ENCODE measurements at places on chromosomes 2 and 18.

- peak; percentile 15 for DNase-seq
These were observed 298.3 kb downstream of the TDRD15 start for GRCh38 chr2:21422050-21422449.

- peak; percentile 81 for DNase-seq
These were observed 8.3 kb downstream of the TM4SF20 start for GRCh38 chr2:227370791-227371312.

- no peak for DNase-seq
These were observed 122.2 kb downstream of the FSHR start for GRCh38 chr2:49032126-49032525.

DNA sequence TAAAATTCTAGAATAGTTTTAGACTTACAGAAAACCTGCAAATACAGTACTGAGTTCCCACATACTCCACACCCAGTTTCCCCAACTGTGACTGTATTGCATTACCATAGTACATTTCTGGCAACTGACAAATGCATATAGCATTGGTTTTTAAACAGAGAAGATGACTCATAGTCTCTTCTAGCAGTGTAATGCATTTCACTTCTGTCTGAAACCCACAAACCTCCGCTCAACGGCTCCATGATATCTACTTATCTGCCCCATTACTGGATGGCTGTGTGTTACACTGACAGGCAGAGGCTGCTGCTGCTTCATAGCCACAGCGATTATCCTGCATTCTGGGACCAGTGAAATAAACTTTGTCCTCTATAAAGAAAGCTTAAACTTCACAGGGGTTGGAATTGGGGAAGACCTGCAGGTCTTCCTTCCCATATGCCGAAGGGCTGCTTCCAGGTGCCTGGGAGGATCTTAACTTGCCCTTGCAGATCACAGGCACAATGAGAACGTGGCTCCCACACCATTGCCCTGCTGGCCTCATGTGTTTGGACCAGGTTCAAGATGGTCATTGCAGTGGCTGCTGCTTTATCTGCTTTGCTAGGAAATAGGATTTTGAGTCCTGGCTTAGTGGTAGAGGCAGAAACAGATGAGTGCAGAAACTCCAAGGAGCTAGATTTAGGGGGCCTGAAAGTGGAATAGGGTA lies 742.6 kb upstream of the HS6ST1 start:
- DNase-seq, result peak; percentile 3

GRCh38 chr2:43020990-43021669 lies 205.3 kb downstream of the ZFP36L2 start:
- no peak for DNase-seq

DNA sequence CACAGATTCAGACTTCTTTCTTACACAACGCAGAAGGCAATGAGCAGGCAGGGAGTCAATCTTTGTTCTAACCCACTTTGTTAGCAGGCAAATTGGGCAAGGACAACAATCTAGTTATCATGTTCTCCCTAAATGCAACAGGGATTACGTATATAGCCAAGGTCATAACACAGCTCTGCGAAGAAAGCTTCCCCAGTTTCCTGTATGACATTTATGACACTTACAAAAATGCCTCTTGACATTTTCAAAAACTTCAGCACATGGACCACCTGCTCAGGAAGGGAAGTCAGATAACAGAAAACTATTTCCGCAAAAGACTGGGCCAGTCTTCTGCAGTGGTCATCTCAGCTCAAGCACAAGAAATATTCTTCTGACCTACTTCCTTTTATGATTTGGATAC lies 106.1 kb downstream of the IRS1 start:
- DNase-seq, result no peak

DNA sequence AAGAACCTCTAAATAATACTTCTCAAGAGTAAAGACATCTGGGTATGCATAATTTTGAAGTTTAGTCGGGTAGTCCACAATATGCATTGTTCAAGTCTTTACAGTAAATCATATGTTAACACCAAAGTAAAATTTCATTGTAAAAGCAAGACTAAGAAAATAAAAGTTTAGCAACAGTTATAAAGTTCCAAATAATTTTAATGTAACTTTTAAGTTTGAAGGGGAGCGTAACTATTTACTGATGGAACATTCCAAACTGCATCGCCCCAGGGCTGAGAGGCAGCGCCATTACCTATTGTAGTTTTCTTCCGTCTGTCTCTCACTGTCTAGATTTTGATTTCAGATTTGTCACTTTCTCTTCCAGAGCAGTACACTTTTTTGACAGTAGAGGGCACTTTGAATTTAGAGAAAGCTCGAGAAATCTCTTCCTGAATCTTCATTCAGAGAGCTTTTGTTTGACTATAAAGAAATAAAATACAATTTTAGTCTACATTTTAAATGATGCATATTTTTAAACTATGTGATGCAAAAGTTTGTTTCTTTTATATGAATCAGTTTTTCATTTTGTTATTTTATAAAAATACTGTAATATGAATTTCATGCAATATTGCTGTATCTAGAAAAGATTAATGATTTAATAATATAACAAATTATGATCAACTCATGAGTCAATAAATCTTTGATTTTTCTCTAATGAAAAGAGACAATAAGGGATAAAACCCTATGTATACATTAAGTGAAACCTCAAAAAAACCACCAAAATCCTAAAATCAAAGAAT lies 389.8 kb downstream of the FIGN start:
- peak; percentile 78 for DNase-seq

GRCh38 chr2:105935063-105935462 lies 190.4 kb downstream of the NCK2 start:
- no peak for DNase-seq

- DNase-seq, result peak; percentile 80
These were observed 41.4 kb downstream of the PRKD3 start for GRCh38 chr2:37283207-37283606.

GRCh38 chr2:84486441-84487115 lies 27.5 kb upstream of the SUCLG1 start:
- no peak for DNase-seq

DNA sequence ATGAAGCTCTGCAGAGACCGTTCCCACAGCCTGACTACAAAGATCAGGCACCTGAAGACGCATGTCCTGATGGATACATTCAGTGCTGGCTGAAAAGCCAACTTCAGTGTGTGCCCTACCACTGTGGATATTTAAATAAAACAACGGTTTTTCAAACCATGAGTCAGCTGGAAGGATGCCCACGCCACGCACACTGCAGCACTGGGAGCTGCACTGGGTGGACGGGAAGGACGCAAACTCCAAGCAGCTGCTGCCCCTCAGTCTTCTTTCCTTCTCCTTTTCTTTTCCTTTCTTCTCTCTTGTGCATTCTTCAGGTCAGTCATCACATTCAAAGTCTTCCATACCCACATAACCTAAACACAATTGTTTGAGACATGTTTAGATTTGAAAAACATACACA lies 7.9 kb downstream of the TMEM18 start:
- peak; percentile 68 for DNase-seq

DNA sequence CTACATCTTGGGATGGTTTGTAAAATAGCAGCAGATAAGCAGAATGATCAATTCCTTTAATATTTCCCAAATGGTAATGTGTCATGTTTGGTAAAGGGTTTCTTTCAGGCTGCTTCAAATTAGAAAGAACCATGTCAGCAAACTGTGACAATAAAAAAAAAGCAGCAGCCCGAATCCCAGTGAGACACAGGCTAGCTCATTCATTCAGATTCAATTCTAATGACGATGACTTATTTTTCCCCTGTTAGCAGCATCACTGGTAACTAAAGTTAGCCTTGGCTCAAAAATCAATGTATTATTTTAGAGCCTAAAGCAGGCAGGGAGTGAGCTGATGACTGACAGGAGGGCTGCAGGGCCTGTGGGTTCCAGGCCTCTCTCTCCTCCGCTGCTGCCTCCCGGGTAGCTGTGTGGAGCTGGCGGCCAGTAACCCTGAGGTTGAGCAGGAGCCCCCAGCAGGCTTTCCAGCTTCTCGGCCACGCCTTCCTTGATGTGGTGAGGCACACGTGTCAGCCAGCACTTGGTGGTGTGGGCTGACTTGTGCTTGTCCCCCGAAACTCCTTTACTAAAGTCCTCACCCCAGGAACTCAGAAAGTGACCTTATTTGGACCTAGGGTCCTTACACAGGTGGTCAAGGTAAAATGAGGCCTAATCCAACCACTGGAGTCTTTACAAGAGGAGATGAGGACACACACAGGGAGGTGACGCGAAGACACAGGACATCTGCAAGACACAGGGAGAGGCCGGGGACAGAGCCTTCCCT lies 120.5 kb upstream of the HS6ST1 start:
- no peak for DNase-seq

DNA sequence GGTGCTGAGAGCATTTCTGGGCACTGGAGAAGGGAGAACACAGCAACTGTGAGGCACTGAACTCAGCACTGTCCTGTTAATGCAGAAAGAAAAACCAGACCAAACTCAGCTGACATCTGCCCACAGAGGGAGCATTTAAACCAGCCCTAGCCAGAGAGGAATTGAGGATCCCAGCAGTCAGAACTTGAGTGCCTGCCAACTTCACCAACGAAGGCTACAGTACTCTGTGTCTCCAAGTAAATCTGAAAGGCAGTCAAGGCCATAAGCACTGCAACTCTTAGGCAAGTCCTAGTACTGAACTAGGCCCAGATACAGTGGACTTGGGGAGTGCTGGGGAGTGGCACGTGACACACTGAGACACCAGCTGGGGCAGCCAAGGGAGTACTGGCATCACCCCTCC lies 176.2 kb upstream of the ZC3H15 start:
- DNase-seq, result no peak

- DNase-seq, result peak; percentile 53
These were observed 484.2 kb upstream of the NRP2 start for GRCh38 chr2:205198140-205198525.

- peak; percentile 53 for DNase-seq
These were observed 92.2 kb upstream of the DSEL start for GRCh38 chr18:67608615-67609273.

DNA sequence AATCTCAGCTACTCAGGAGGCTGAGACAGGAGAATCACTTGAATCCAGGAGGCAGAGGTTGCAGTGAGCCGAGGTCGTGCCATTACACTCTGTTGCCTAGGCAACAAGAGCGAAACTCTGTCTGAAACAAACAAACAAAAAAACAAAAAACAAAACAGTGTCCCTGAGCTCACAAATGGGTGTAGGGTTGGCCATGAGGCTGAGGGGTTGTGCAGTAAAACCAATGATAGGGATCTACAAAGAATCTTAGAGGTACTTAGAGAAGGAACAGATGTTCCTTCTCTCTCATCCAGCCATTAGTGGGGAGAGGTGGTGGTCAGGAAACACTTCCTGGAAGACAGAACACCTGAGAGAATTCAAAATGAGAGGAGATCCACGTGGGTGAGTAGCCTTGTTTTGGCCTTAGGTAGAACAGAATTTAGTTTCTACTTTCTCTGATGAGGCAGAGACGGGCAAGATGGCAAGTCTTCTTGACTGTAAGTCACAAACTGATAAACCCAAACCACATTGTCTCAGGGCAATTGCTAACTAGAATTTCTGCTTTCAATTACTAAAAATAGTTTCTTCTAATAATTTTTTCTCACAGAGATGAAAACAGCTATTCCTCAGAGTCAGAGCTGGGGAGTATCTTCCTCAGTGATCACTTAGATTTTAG lies 61.5 kb upstream of the PPM1B start:
- no peak for DNase-seq

GRCh38 chr2:205702576-205702975 lies 20.3 kb downstream of the NRP2 start:
- DNase-seq, result peak; percentile 39

DNA sequence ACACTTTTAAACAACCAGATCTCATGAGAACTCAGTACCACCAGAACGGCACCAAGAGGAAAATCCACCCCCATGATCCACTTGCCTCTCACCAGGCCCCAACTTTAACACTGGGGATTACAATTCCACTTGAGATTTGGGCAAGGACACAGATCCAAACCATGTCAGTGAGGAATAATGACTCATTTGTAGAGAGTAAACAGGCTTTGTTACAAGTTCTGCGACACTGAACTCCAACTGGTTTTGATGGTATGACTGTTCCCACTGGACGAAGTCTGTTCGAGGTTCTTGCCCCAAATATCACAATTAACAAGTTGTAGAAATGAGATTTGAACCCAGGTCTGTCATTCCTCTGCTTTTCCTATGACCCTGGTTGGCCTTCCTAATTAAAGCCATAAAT lies 718.1 kb upstream of the ID2 start:
- no peak for DNase-seq

DNA sequence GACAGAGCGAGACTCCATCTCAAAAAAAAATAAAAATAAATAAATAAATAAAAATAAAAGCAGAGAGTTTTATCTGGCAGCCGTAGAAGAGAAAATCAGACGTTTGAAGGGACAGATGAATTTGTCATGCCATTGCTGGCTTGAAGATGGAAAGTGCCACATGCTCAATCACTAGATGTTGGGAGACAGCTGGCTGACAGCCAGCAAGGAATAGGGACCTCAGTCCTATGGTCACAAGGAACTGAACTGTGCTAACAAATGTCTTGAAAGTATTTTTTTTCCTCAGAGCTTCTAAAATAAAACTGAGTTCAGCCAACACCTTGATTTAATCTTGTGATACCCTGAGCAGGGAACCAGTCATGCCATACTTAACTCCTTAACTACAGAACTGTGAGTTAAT lies 65.4 kb downstream of the DTNA start:
- no peak for DNase-seq

GRCh38 chr2:105763076-105763475 lies 18.4 kb downstream of the NCK2 start:
- DNase-seq, result no peak

- no peak for DNase-seq
These were observed 55.6 kb downstream of the INPP5D start for GRCh38 chr2:233115741-233116140.

DNA sequence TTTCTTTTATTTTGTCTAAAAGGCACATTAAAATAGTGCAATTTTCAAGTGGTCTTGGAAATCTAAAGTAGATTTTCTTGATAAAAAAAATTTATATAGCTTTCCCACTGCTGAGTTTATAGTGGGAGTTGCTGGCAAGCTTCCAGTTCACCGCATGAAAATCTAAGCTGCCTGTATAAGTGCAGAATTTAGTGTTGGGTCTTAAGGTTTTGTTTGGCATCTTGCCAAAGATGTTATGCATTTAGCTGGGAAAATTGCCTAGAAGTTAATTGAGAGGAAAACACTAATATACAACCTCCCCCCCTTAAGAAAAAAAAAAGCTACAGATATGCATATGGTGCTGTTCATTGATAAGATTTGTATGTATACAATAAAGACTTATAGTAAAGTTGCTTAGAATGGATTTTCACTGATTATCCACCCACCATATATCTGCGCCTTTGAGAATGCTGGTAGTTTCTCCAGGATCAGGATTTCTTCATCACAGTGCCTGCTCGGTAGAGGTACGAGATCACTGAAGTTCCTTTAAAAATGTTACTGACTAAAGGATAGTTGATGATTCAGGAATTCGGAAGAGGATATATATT lies 803.2 kb upstream of the POU3F3 start:
- DNase-seq, result no peak
